ENCODE measurements at places on chromosomes 5 and 9. TPM values are rescaled to one million over a fixed set of nuclear protein-coding genes. Genes with fewer than 3 reads are reported as not detected.

F2RL2 gene
- polyA plus RNA-seq, result 60.8 TPM

PCDHA8 gene
- polyA plus RNA-seq, result 0.02 TPM

TSSK1B gene
- polyA plus RNA-seq, result not detected

IL3 gene
- polyA plus RNA-seq, result not detected

GRXCR2 gene
- polyA plus RNA-seq, result not detected

- DNase-seq, result no peak
Observed at GRCh38 chr5:18497089-18497488, 862.8 kb downstream of the TAF11L14 start.

GRCh38 chr5:9423571-9423970 is 122.3 kb downstream of the SEMA5A start:
- DNase-seq, result no peak

- no peak for DNase-seq
Observed at GRCh38 chr9:8872802-8873201, 1073.2 kb upstream of the DMAC1 start.

DNA sequence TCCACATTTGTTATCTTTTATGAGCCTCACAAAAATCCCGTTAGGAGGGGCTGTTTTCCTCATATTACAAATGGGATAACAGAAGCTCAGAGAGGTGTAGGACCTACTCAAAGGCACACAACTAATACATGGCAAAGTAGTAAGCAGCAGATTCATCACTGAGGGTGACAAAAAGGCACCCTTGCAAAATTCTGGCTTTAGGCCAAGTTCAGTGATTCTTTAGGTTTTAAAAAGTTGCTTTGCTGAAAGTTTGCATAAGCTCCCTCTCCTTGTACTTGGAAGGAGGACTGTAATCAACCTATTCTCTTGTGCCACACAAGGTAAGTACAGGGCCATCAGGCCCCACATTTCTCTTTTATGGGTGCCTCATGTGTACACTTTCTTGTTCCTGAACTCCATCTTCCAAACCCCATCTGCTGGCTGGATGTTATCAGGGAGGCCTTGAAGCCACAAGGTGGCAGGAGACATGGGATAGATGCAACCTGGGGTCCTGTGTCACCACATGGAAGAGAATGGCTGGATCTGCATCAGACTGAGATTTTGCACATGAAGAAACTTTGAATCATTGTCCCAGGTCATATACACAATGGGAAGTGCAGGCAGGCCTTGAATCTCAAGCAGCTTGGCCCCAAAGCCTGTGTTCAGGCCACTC is 311.6 kb downstream of the MSX2 start:
- DNase-seq, result no peak

Data from BJ (cell line).